IgD-negative memory B cell (primary cell): ENCODE measurements at places on chromosomes 12 and 14. TPM values are rescaled to one million over a fixed set of nuclear protein-coding genes. Genes with fewer than 3 reads are reported as not detected.

MYH6 gene
- polyA plus RNA-seq: not detected

IFNG-AS1 gene
- polyA plus RNA-seq: 21.1 TPM

SCNN1A gene
- polyA plus RNA-seq: not detected

MYRFL gene
- not detected for polyA plus RNA-seq

ARHGDIB gene
- polyA plus RNA-seq: 2,289 TPM

ZDHHC22 gene
- polyA plus RNA-seq: not detected

SGPP1 gene
- polyA plus RNA-seq: 30.5 TPM

TDRD9 gene
- polyA plus RNA-seq: 2.0 TPM

NGB gene
- not detected for polyA plus RNA-seq

CD163 gene
- 0.24 TPM for polyA plus RNA-seq

TMEM132D gene
- not detected for polyA plus RNA-seq

NRL gene
- 2.6 TPM for polyA plus RNA-seq

SLC5A8 gene
- not detected for polyA plus RNA-seq

C12orf56 gene
- polyA plus RNA-seq: not detected

BMP4 gene
- not detected for polyA plus RNA-seq

FERMT2 gene
- not detected for polyA plus RNA-seq

METAP2 gene
- 37.5 TPM for polyA plus RNA-seq

TCL1B gene
- not detected for polyA plus RNA-seq

PIP4P1 gene
- polyA plus RNA-seq: 63.7 TPM

MANSC4 gene
- polyA plus RNA-seq: 0.45 TPM

TTC9 gene
- polyA plus RNA-seq: 9.2 TPM

GLT1D1 gene
- not detected for polyA plus RNA-seq

ACACB gene
- 2.4 TPM for polyA plus RNA-seq

SERPINA12 gene
- polyA plus RNA-seq: not detected

TAPBPL gene
- 125 TPM for polyA plus RNA-seq

AMIGO2 gene
- polyA plus RNA-seq: 7.4 TPM

PLEK2 gene
- polyA plus RNA-seq: not detected

KRT74 gene
- polyA plus RNA-seq: not detected

DYNLL1 gene
- polyA plus RNA-seq: 442 TPM

SYCP3 gene
- 0.33 TPM for polyA plus RNA-seq

IL26 gene
- polyA plus RNA-seq: not detected

WSCD2 gene
- 2.8 TPM for polyA plus RNA-seq

SLC25A47 gene
- not detected for polyA plus RNA-seq

RTL1 gene
- polyA plus RNA-seq: not detected

CEBPE gene
- not detected for polyA plus RNA-seq

PRKCH gene
- 9.6 TPM for polyA plus RNA-seq

CFAP54 gene
- polyA plus RNA-seq: 0.13 TPM

FLRT2 gene
- not detected for polyA plus RNA-seq

KRT77 gene
- not detected for polyA plus RNA-seq

DEPDC4 gene
- 0.86 TPM for polyA plus RNA-seq

KCNC2 gene
- not detected for polyA plus RNA-seq

RNASE3 gene
- polyA plus RNA-seq: not detected

TMEM229B gene
- 7.0 TPM for polyA plus RNA-seq

FAM90A1 gene
- polyA plus RNA-seq: not detected

ALX1 gene
- polyA plus RNA-seq: not detected

CCDC184 gene
- 0.31 TPM for polyA plus RNA-seq
